ENCODE measurements at places on chromosomes 6 and 20.

DNA sequence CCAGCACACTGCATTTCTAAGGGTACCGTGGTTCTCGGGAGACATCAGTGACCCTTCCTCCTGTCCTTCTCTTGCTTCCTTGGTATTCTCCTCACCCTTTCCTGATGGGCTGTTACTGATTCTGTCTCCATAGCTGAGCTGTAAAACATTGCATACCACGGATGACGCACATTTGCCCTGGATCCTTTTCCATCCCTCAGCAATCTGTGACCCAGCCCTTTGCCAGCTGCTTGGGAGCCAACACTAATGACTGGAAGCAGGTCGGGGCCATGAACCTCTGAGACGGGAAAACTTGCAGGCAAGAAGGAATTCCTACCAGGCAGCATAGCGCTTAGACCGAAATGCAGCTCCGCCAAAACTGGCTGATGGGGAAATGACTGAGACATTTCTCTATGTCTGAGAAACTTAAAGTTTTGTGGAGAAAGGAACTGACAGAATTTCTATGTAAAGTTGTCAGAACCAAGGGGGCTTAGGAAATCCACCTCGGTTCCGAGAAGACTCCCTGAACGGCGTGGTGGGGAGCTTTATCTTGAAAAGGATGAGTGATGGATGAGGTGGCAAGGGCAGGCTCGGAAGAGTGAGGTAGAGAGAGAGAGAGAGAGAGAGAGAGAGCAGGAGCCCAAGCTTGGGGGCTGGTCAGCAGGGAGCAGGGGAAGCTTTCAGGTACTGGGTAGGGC is 19.2 kb downstream of the TUBB2B start:
- DNase-seq, result no peak

DNA sequence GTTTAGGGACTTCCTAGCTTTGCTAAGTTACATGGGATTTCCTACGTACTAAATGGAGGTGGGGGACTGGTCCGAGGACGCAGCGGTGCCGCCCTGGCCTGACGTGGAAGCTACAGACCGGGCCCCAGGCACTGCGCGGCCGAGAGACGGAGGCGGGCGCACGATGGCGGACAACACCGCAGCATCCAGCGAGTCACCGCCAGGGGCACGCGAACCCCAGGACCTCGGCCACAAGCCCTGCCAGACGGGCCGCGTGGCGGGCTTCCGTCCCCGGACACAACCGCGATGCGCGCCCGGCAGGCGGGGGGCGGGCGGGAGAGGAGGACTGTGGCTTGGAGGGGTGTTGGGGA is 1516.9 kb upstream of the DEFB115 start:
- no peak for DNase-seq

GRCh38 chr6:43766500-43766853 is 3.5 kb upstream of the VEGFA start:
- DNase-seq, result no peak

DNA sequence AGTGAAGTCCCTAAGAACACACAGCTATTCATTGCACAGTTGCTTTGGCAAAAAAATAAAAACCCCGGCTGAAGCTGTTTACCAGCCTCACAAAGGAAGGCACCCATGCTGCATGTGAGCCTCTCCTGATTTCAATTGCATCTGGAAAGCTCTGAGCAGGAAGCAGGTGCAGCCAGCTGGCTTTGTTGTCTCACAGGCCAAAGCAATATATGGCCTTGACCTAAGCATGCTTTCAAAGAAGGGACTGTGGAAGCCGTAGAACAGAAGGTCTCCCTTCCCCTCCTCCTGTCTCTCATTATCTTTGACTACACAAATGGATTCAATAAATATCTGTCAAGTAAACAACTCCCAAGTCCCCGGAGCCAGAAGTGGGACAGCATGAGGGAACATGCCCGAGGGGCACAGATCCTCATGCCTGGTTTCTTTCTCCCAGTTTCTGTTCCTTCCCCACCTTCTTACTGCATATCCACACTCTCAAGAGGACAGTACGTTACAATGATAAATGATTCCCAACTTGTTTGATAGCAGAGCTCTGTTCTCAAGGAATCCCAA is 57.2 kb upstream of the PCSK2 start:
- DNase-seq, result no peak

- DNase-seq, result no peak
Observed at GRCh38 chr6:46296586-46296985, 125.8 kb upstream of the ENPP5 start.

- DNase-seq, result no peak
Observed at GRCh38 chr6:63750400-63750799, 114.8 kb downstream of the PHF3 start.

DNA sequence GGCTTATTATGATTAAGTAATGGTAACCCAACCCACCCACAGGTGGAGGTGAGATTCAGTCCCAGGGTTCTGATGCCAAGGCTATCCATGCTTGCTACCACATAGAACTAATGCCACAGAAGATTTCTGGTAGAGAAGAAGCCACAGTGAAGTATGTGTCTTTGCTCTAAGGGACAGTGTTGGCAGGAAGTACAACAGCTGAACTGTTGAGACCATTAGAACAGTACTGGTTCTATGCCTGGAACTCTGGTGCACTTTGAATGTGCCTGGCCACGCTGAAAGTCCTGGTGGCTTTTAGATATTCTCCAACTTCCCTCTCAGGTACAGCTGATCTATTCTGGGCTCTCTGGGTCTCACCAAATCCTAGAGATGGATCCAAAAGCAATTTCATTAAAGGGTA is 7.8 kb downstream of the STX7 start:
- DNase-seq, result no peak

GRCh38 chr6:20092071-20092566 is 120.2 kb downstream of the MBOAT1 start:
- no peak for DNase-seq

- no peak for DNase-seq
Observed at GRCh38 chr6:26457264-26457805, 420 bp upstream of the BTN2A1 start.

DNA sequence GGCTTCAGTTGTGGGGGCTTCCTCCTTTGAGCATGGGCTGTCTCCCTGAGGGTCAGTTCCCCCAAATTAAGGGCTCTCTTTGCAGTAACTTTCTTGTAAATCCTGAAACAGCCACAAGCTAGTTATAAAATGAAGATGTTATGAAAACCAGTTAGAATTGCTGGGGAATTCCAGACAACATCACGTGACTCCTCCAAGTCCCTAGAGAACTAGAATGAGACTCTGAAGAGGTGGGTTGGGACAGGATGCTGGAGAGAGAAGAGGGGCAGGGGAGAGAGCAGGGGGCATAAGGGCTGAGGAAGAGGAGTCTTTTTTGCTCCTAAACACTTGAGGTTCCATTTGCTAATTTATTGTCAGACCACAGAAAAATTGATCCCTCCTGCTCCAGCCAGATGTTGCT is 380.3 kb downstream of the DHX35 start:
- no peak for DNase-seq

GRCh38 chr6:22068561-22069305 is 228.1 kb downstream of the PRL start:
- DNase-seq, result no peak

DNA sequence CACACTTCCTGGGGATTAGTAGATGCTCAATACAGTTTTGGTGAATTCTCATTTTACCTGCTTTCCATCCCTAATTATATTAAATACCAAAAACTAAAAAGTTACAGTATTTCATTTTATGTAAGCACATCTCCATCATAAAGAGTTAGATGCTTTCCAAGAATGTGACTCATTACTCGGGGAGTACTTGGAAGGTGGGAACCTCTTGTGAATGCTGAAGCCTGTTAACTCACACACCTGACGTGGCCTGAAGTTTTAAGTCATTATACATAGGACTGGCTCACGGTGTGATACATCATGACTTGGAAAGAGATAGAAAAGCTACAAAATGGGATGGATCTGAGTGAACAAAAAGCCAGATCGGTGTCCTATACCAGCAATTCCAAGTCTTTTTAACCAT is 2.2 kb upstream of the OSER1 start:
- no peak for DNase-seq

- no peak for DNase-seq
Observed at GRCh38 chr20:50610212-50610718, 81.1 kb downstream of the RIPOR3 start.

GRCh38 chr20:17928633-17929311 is 39.8 kb downstream of the SNX5 start:
- DNase-seq, result no peak

DNA sequence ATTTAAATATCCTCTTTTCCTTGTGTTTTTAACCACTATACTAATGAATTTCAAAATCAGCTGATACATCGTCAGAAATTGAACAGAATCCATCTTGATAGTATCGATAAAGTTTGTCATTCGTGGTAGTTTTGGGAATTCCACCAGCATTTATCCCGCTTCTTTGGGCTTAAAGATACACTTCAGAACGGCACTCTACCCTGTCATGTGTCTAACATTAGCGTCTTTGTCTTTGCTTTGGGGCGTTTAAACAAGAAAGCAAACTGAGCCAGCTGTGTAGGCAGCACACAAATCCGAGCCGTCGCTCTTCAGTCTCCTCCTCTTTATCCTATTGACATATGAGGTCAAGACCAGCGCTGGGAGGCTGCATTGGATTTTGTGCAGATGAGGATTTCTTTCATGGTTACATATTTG is 27.5 kb upstream of the NHSL1 start:
- no peak for DNase-seq

DNA sequence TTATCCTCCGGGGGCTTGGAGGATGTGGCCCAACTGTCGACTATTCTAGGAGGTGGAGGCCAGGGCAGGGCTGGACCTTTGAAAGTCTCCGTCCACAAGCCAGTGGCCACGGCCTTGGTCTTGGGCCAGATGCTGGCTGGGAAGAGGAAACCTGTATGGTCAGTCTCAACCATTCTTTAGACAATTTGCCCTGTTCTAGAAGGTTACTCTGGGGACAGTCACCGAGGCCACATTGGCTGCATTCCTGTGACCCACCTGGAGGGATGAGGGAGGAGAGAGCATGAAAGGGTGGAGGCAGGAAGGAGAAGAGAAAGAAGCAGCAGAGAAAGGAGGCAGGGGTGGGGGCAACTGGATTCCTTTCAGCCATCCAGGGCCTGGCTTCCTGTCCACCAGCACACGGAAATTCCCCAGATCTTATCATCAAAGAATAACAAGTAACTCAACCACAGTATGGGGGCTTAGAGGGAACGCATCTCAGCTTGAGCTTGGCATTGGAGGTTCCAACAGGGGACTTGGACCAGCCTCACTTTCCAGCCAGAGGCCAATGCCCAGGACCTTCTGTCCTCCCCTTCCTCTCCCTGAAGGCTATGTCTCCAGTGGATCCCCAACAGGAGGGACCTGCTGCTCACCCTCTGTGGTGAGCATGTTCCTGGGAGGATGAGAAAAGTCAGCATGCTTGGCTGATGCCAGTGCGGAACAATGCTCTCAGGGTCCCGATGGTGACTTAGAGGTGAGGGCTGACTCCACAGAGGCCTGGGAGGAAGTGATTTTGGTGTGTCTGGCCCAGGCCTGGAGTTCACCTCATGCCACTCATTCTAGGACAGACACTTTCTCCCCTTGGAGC is 30.4 kb downstream of the TGM2 start:
- DNase-seq, result no peak

DNA sequence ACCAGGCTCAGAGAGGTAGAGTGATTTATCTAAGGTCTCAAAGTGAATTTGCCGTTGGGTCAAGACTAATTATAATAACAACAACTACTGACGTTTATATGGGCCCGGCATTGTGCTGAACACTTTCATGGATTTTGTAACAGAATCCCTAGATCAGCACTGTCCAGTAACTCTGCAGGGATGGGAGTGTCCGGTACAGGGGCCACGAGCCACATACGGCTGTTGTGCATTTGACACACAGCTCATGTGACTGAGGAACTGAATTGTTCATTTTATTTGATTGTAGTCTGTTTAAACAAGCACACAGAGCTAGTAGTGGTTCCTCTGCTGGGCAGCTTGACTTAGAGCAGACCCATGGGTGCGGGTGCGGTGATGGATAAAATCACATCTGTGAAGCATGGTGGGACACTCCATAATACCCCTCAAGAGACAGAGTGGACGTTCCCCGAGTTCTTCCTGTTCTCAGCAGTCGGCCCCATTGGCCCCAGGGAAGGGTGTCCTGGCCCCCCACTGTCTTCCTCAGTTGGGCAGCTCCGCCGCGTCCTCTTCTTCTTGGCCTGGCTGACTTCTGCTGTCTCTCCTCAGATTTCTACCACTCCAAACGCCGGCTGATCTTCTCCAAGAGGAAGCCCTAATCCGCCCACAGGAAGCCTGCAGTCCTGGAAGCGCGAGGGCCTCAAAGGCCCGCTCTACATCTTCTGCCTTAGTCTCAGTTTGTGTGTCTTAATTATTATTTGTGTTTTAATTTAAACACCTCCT is 6.8 kb downstream of the CDKN1A start:
- DNase-seq, result no peak

- no peak for DNase-seq
Observed at GRCh38 chr6:42726026-42726425, 3.6 kb upstream of the PRPH2 start.

DNA sequence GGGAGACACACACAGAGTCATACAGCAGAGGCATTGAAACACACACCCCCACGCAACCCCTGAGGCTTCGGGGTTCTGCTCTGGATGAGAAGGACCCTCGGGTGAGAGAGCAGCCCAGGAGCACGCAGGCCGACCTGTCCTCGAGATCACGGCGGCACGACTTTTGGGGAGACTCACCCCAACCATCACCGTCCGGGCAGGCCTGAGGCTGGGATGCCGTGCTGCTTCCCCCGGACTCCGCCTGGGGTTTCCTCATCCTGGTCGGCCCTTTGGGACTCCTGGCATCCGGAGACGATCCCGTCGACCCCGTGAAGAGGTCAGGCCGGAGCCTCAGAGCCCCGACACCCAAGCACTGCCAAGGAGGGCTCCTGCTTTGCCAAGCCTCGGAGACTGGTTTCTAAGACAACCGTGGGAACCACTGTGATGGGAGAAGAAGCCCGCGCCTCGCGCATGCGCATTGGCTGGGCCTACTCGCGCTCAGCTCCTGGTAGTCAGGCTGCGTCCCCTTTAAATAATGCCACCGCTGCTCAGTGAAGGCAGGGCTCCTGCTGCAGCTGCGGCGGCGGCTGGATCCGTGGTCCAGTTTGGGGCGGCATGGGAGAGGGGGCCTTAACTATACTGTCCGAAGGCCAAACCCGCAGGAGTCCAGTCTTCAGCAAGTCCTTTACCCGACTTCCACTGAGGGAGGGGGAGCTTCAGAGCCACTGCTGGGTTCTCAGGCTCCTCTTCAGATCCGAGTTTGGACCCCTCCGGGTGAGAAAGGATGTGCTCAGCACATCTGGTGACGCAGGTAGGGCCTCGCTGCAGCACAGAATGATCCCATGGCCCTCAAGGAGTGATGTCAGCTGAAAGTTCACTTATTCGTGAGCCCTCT is 171.4 kb upstream of the ZNF337 start:
- no peak for DNase-seq

DNA sequence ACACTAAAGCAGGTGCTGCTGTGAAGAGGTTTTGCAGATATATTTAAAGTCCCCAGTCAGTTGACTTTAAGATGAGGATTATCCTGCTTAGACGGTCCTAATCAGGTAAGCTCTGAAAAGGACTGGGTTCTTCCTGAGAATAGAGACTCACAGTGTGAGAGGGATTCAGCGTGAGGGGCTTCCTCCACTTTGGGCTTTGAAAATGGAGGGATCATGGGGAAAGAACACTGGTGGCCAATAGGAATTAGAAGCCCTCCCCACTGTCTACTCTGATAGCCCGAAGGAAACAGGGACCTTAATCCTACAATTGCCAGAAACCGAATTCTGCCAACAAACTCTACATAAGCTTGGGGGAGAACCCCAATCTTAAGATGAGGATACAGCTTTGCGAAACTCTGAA is 29.7 kb upstream of the HLA-G start:
- no peak for DNase-seq

GRCh38 chr6:158756126-158756525 is 63.0 kb downstream of the EZR start:
- no peak for DNase-seq

- no peak for DNase-seq
Observed at GRCh38 chr6:150005761-150006651, 19.3 kb downstream of the RAET1L start.

- DNase-seq, result no peak
Observed at GRCh38 chr6:45965792-45966191, 49.9 kb downstream of the CLIC5 start.

Data from GM12892 (cell line).